Stimulated activated CD8-positive, alpha-beta memory T cell treated with anti-CD3 and anti-CD28 coated beads, Interleukin-4, amount 100 ng/mL, for 48 hours (primary cell): ENCODE measurements at places on chromosomes 1 and 21.

DNA sequence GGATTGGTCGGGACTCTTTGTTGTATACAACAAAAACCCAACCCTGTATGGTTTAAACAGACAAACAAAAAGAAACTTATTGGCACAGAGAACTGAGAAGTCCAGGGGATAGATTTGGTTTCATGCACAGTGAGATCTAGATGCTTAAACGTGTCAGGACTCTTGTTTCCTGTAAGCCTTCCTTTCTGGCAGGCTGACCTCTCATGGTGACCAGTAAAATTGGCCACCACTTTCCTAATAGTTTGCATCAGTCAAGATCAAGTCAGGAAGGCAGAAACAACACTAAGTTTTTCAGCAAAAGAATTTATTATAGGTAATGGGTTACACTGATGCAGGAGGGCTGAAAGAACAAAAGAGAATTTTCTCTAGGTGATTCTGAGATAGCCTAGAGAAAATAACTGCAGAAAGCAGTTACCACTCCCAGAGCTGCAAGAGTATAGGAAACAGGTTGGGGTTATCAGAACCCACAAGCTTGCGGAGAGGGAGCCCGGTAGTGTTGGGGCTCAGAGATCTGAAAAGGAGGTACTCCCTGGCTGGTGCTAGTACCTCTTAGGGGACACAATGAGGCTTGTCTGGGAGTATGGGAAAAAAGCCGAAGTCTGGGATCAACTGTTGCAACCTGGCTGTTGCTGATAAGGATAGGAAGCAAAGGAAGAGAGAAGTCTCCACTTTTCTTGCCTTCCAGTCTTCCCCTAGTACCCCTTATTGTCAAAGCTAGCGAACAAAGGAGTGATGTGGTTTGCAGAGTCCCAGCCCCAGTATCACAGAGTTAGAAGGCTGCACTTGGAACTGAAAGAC is 21.4 kb downstream of the CITED4 start:
- DNase-seq = no peak

DNA sequence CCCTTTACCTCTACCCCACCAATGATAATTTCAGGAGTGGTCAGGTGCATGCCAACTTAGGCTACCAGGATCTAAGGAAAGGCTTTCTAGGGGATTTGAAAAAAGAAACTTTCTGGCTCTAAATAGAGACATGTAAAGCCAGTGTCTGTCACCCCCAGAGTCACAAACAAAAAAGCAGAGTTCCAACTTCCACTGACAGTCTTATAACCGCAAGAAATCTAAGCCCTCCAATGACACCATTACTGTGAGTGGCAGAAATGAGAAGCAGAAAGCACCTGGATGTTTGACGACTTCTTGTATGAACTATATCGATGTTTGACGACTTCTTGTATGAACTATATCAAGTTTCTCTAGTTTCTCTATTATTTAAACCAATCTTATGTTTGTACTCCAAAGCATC is 6.0 kb downstream of the DENND1B start:
- DNase-seq = no peak

DNA sequence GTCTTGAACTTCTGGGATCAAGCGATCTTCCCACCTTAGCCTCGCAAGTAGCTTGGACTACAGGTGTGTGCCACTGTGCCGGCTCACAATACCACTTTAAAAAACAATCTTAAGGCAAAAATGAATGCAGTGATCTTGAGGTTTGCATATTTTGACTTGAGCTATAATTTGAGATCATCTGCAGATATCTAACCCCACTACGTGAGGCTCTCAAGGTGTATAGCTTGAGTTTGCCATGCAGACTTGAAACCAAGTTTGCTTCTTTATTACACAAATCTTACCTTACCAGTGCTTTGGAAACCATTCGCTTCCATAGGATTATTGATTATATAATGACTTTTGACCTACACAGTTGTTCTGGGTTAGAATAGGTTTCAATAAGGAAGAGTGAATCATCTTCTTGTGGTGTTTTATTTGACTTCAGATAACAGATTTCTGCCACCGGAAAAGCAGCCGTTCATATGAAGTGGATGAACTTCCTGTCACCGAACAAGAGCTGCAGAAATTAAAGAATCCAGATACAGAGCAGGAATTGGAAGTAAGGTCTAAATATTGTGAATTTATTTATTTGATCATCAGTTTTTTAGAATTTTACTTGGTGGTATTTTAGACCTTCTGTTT is 155.1 kb downstream of the VPS13D start:
- no peak for DNase-seq

DNA sequence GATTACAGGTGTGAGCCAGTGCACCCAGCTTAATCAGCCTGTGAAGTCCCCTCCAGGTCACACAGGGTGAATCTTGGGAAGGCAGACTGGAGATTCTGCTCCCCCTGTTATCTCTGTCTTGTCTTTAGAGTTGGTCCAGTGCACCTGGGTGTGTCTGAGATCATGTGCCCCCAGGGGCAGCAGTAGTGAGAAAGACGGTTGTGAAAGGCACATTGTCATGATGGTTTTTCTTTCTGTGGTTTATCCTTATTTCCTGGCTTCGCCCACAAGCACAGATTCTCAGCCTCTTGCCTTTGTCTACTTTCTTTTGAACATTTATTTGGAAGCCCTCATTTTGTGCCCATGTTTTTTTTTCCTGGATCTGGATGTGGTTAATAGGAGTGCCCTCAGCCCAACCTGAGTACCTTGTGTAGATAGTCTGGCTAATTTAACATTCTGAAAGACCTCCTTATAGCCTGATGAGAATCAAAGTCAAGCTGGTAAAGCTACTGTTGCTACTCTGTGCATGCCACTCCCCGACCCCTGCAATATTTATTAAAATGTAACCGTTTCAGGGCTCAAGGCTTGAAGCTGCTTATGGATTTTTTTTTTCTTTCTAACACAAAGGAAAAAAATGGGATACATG is 23.7 kb downstream of the UCK2 start:
- DNase-seq = no peak
